ENCODE measurements at places on chromosomes 5 and 9. TPM values are rescaled to one million over a fixed set of nuclear protein-coding genes. Genes with fewer than 3 reads are reported as not detected.

The PPP1R26 gene
- 11.4 TPM for total RNA-seq

The MSANTD3 gene
- total RNA-seq = 26.6 TPM

The CA9 gene
- 4.3 TPM for total RNA-seq

The GNA14 gene
- total RNA-seq = 7.2 TPM

The SEMA5A gene
- total RNA-seq = 21.8 TPM

The AKNA gene
- total RNA-seq = 36.5 TPM

The MRPS30 gene
- total RNA-seq = 33.0 TPM

The BAAT gene
- not detected for total RNA-seq

The BASP1 gene
- total RNA-seq = 51.5 TPM
